ENCODE measurements at places on chromosomes 11 and 22. TPM values are rescaled to one million over a fixed set of nuclear protein-coding genes. Genes with fewer than 3 reads are reported as not detected.

- no peak for DNase-seq
These were observed 1.6 kb downstream of the OR56B1 start for GRCh38 chr11:5737670-5738392.

GRCh38 chr11:43504316-43504950 is 145.7 kb downstream of the TTC17 start:
- DNase-seq, result peak; percentile 63

- DNase-seq, result no peak
These were observed 7.0 kb upstream of the YWHAH start for GRCh38 chr22:31937341-31937740.

GRCh38 chr11:93733474-93733873 is 7.8 kb downstream of the TAF1D start:
- no peak for DNase-seq

DNA sequence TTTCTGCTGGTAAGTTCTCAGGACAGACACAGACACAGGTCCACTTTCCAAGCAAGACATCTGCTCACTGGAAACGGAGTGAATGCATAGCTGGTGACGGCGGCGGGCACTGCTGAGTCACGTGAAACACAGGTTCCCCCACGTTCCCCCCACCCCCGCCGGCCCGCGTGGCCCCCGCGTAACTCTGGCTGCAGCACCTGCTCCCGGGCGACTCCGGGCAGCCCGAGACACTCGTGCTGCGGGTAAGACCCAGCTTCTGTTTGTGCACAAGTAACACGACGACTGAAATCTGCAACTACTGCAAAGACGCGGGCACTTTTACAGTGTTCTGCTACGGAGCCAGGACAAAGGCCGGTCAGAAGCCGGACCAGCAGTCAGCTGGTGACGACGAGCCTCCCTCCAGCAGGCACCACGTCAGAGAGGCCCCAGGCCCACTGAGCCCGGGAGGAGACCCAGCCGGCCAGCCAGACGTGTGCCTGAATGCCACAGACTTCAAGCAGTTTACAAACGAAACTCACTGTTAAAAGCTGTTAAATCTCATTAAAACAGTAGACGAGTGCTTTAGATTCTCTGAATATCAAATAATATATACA is 12.9 kb upstream of the ARFGAP3 start:
- DNase-seq, result no peak

DNA sequence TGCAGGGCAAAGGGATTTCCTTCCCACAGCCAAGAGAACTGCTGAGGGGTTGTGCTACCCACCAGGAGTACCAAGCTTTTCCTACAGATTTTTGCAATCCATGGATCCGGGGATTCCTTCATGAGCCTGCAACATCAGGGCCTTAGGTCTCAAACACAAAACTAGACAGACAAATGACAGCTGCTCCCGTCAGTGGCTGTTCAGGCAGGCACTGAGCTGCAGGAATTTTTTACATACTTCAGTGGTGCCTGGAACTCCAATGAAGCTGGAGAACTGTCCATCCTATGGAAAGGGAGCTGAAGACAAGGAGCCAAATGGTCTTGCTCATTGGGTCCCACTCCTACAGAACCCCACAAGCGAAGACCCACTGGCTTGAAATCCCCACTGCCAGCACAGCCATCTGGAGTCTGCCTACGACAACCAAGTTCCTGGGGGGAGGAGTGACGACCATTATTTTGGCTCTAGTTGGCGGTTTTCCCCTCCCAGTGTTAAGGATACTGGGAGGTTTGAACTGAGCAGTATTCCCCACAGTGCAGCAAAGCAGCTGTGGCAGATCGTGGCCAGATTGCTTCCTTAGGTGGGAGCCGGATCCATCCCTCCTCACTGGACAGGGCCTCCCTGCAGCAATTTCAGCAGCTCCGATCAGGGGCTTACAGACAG is 157.7 kb upstream of the TMEM45B start:
- no peak for DNase-seq

CARS1 gene
- total RNA-seq, result 109 TPM

GRAMD1B gene
- 721 TPM for total RNA-seq

DNAJC24 gene
- 19.4 TPM for total RNA-seq

GNG3 gene
- total RNA-seq, result not detected
